ENCODE measurements at places on chromosomes 7 and 10.

GRCh38 chr7:118061386-118061785 is 122.6 kb upstream of the LSM8 start:
- DNase-seq: no peak

DNA sequence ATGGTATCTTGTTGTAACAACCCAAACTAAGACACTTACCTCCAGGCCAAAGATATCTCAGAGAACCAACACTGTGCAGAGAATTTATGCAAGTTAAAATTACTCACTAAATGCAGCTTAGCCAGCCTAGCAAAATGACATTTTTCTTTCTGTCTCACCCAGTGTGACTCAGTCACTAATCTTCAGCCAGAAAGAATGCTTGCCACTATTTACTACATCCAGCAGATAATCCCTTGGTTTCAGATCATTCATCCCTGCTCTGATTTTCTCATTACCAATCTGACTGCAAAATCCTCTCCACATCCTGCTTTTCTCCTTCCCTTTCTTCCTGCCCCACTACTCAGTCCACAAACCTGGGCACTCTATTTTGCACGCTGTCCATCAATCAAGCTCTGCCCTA is 93.5 kb upstream of the NEBL start:
- DNase-seq: no peak

GRCh38 chr7:2647594-2648172 is 15.9 kb downstream of the TTYH3 start:
- DNase-seq: no peak

GRCh38 chr10:132549371-132549770 is 11.8 kb downstream of the INPP5A start:
- peak; percentile 87 for DNase-seq

GRCh38 chr10:113541549-113541927 is 11.3 kb upstream of the HABP2 start:
- DNase-seq: no peak

- no peak for DNase-seq
Measured at GRCh38 chr7:19442016-19442785, 266.6 kb downstream of the POLR1F start.

GRCh38 chr7:105367458-105367857 is 21.3 kb downstream of the SRPK2 start:
- DNase-seq: no peak

- DNase-seq: no peak
Measured at GRCh38 chr10:33355274-33355673, 20.8 kb upstream of the NRP1 start.
